ENCODE measurements at places on chromosomes 7 and 10.

- no peak for DNase-seq
Measured at GRCh38 chr7:21368317-21368716, 59.6 kb upstream of the SP4 start.

DNA sequence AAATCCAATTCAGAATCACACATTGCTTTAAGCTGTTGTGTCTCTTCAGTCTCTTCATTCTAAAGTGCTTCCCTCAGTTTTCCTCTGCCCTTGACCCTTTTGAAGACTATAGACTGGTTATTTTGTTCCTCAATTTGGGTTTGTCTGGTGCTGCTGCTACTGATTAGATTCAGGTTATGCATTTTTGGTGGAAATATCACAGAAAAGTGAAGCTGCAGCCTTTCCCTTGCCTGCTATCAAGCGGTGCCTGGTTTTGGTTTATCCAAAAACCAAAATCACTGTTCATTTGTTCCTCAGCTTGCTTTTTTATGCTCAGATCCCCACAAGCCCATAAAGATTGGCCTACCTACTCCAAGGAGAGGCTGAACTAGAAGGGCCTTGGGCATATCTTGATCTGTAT is 55.2 kb downstream of the ELMO1 start:
- DNase-seq: no peak

DNA sequence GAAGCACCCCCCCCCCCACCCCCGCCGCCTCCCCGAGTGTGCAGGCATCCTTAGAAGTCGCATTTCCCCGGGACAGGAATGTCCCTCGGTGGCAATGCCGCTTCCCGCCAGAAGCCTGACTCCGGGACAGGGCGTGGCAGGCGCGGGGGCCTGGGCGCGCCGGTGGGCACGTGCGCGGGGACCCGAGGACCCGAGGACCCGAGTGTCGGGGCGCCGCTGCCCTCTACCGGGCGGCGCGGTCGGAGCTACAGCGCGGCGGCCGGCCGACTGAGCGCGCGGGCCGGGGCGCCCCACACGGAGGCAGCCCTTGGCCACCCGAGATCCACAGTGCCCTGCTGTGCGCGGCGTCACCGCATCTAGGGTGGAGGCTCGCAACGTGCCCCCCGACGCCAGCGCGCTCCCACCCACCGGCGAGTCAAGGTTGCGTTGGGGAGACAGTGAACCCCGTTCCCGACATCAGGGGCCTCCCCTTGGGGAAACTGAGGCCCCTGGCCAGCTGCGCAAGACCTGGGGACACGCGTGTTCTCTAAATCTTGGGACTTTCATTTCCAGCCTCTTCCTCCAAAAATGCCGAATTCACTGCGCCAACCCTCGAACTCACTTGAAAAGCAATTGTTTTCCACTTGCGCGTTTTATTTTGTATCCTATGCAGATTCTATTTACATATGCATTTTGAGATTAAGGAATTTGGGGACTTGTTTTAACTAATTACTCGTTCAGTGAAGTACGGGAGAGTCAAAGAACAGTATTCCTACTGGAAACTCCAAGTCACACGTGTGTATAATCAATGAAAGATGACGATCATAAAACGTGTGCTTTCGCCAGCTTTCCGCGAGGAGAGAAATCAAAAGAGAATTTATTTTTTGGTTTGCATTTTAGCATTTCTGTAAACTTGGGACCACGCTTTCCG is 3.1 kb upstream of the CUX1 start:
- DNase-seq: no peak

DNA sequence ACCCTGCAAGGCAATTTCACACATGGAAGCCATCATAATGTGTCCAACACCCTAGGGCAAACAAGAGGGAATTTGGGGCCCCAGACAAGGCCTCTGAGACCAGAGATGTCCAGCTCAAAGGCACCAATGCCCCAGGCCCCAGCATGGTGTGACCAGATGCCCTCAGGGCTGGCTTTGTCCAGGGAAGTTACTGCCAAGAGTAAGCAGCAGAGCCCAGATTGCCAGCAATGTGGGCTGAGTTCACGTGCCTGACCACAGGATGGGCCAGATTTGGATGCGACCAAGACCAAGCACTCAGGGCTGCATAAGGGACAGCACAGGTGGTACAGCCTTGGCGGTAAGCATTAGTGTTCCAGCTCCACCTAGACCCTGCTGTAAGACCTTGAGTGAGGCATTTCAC is 12.7 kb downstream of the MYOF start:
- no peak for DNase-seq

- DNase-seq: no peak
Measured at GRCh38 chr7:134649226-134649775, 2.6 kb downstream of the BPGM start.

GRCh38 chr10:73117976-73118743 is 7.9 kb downstream of the NUDT13 start:
- no peak for DNase-seq

DNA sequence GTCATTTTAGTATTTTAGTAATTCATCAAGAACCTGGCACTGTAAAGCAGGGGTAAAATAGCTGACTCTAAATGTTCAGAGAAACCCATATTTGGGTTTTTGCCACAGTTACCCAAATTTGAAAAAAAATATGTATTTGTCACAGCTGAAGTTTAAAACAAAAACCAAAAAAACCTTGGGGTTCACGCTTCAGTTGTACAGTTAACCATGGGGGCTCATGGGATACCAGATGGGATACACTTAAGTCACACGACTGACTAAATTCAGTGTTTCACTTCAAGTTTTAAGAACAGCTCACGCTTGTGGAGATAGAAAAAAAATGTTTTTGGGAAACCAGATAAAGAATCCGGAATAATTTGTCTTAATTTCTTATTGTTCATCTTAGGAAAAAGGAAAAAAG is 2.1 kb downstream of the ARL3 start:
- DNase-seq: no peak

- DNase-seq: no peak
Measured at GRCh38 chr7:13047061-13047460, 359.6 kb downstream of the ARL4A start.

DNA sequence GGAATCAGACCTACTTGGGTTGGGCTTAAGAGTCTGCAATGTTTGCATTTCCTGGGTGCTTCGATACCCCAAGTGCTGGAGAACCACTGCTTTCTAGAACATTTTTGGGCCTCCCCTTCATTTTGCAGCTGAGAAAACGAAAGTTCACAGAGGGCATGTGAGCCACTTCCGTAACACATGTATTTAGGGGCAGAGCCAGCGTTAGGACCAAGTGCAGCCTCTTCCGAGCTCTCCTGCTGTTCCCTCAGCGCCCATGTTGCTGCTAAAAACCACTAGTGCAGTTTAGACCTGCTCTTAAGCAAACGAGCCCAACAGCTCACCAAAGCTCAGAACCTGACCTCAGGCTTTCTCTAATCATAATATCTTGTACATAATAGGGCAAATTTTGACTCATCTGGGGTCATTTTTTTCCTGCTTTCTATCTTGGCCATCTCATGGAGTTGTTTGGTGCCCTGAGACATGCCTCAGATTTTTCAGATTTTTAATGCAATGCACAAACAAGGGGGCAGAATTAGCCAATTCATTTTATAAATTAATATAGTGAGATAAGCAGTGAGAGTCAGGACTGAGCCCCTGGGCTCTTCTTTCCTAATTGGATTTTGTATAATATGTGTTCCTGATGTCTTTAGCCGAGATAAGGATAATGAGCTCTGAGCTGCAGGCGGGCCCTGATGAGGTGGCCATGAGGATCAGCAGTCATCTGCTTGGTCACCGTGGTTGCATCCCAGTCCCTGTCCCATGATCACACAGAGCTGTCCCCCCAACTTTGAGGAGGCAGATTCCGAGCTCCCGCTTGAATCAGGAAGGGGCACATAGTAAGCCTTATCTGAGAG is 12.9 kb downstream of the BAG3 start:
- no peak for DNase-seq

DNA sequence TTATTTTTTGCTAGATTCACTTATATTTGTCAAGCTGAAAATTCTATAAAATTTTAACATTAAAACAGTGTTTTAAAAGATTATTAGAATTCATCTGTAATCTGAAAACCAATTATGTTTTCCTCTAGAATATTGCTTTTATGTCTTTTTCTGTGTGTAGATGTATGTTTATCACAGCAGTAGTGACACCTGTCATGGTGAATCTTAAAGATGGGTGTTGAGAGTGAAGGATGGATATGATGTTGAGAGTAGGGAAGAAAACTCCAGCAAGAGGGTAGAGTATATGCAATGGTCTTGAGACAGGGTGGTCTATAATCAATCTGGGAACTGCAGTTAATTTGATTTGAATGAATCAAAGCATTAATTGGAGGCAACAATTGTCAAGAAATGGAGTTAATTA is 336.9 kb upstream of the CDC14C start:
- no peak for DNase-seq

DNA sequence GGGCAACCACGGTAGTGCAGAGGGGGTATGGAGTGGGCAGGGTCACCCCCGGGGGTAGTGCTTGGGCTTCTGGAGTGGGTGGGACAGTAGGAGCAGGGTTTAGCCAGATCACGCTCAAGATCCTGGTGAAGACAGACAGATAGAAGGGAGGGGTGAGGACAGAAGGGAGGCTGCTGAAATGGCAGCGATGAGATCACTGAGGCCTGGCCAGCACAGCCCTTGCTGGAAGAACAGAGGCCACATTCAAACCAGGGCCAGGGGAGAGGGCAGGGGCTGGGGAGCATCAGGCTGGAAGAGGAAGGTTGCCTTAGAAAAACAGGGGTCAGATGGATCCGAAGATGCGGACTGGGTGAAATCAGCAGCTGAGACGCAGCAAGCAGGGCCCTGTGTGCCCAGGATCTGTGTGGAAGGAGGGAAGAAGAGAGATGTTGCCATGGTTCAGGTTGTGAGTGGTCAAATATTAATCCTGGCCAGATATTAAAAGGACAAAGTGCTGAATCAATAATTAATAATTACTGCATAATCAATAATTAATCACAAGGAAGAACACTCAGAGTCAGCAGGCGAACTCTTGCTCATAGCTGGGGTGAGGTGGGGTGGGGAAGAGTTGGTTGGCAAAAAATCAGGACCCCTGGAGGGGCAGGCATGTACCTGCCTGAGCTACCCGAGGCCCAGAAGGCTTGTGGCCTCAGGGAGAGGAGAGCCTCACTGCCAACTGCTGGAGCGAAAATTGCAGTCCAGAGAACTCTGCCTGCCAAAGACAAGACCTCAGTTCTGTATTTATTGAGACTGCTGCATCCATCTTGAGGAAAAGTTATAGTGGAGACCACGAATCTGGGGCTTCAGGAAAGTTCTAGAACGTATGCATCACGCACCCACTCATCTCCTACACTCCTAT is 105.7 kb downstream of the GRB10 start:
- no peak for DNase-seq

- no peak for DNase-seq
Measured at GRCh38 chr7:99129536-99129935, 14.4 kb downstream of the SMURF1 start.

DNA sequence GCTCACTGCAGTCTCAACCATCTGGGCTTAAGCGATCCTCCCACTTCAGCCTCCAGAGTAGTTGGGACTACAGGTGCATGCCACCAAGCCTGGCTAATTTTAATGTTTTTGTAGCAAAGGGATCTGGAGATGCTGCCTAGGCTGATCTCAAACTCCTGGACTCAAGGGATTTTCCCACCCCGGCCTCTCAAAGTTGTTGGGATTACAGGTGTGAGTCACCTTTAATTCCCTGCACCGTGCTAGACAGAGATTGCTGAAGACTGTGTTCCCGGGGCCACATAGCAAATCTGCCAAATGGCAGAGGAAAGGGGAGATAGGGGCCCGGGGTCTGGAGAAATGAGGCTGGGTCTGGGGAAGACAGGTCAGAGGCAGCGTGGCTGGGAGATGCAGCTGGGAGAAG is 20.6 kb upstream of the PSMG3 start:
- DNase-seq: no peak

DNA sequence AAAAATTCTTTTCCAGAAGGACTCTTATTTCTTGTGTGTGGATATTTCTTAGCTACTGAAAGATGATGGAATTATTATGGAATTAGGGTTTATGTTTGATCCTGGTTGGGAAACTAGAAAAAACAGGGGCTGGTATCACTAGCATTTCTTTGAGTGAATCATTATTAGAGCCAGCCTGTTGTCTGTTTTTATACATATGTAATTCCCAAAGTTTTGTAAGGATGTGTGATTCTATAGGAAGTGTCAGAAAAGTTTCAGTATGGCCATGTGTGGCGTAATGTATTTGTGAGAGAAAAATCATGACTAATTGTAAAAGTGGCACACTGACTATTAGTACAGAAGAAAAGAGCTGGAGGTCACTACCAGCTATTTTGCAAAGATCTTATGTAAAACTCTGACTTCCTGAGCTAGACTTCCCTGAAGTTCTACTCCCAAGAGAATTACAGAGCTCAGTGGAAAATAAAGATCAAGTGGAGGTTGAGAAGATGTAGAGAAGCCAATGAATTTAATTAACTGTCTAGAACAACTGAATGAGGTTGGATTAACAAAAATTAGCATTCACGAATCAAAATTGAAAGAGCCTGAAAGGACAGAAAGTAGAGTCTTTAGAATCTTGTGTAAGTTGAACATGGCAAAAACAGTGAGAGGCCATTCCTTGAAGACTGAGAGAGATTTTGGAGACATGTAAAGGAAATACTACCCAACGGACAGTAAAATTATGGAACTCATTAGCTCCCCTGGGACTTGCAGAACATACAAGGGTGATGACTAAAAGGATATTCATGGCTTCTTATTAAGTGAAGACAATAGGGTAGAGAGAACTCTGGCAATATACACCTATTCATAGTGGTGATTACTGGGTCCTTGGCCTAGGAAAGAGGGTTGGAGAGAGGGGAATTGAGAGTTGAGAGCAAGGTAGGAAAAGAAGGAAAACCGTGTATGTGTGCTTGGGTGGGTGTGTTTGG is 12.5 kb downstream of the ZNF365 start:
- DNase-seq: no peak

DNA sequence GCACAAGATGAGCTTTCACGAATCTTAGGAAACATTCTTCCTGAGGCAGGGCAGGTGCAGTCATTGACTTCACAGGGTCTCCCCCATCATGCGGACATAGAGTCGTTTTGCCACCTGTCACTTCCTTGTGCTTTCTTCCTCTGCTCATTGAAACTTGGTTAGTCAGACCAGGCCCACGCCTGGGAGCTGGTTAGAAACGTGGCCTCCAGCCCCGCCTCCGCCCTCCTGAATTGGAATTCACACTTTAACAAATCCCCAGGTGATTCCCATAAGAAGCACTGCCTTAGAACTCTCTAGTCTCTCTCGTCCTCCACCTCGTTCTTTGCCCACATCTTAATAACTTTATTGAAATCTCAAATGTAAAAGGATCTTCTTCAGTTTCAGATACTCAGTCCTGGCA is 265.5 kb upstream of the FZD8 start:
- DNase-seq: no peak

DNA sequence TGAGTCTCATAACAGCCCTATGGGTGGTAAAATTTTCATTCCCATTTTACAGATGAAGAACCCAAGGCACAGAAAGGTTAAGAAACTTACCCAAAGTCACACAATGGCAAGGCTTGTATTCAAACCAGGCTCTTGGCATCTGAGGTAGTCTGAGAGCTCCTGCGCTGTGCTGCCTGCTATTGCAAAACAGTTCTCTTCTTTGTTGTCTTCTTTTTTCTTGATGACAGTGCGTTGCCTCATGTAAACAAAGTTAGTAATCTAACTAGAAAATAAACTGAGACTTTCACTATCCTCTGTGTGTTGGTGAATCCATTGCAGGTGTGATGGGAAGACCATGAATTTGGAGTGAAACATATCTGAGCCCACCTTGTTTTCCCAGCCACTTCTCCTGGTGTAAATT is 240.8 kb downstream of the PTEN start:
- DNase-seq: peak; percentile 29

Measured in esophagus muscularis mucosa (tissue), 4 donors.